Smooth muscle cell of bladder (primary cell): ENCODE measurements at places on chromosomes 1 and 21. TPM values are rescaled to one million over a fixed set of nuclear protein-coding genes. Genes with fewer than 3 reads are reported as not detected.

PGLYRP3 gene
- total RNA-seq, result not detected in 2 replicates

EXTL1 gene
- 0.09 and 0.14 TPM in 2 replicates for total RNA-seq

MPZ gene
- 0.55 and 0.71 TPM in 2 replicates for total RNA-seq

SPATA46 gene
- total RNA-seq, result not detected in 2 replicates

ST6GALNAC5 gene
- 0.43 and 1.1 TPM in 2 replicates for total RNA-seq

SLC30A1 gene
- total RNA-seq, result 20.7 and 21.5 TPM in 2 replicates

SDC3 gene
- 15.6 and 22.8 TPM in 2 replicates for total RNA-seq

EDN2 gene
- not detected in 2 replicates for total RNA-seq

THRAP3 gene
- total RNA-seq, result 68.1 and 83.3 TPM in 2 replicates
